ENCODE measurements at places on chromosomes 5 and 9.

DNA sequence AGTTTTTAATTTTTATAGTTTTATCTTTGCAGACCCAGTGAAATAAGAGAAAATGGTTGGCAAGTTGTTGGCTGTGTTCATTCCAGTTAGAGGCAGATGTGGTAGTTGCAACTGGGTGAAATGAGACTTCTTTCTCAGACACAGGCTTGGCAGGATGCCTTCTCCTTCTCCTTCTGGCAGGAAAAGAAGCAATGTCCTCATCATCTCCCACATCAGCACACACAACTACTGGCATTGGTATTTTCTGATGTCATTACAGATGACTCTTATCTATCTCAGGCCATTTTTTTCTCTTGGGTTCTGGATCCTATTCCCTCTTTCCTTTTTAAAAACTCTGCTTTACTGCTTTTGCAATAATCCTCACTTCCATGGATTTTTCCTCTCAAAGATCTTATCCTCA is 103.3 kb upstream of the EDIL3 start:
- peak; percentile 46 for DNase-seq

GRCh38 chr9:88236511-88237478 is 98.5 kb upstream of the SPATA31C2 start:
- DNase-seq, result no peak

GRCh38 chr5:51746023-51746422 is 362.8 kb downstream of the ISL1 start:
- no peak for DNase-seq

- DNase-seq, result no peak
Observed at GRCh38 chr5:111070272-111071134, 1.0 kb upstream of the TSLP start.

DNA sequence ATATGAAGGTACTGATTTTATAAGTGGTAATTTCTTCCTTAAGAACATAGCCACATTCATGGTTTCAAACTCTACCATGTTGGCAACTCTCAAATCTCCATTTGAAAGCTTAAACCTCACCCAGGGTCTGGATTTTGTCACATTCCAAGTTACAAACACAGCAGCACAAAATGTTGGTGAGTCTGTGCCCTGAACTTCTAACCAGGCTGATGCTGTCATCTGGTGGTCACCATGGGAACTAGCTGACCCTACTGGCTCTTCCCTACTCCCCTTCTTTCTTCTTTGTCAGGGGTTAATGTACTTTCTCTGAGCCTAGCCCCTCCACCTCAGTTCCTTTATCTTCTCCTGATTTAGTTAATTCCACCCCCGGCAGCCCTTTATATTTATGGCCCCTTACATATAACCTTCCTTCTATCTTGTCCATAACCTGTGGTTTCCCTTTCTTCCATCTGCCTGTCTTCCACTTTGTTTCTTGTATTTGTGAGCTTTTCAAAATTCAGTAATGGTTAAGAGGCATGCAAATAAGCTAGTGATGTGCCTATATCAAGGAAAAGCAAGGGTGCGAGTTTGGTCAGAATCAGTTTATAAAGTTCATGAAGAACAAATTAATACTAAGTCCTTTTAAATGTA is 35.9 kb downstream of the TGFBR1 start:
- DNase-seq, result peak; percentile 33

GRCh38 chr5:156475182-156476157 is 148.5 kb downstream of the SGCD start:
- peak; percentile 80 for DNase-seq

Data from AG09309 (cell line).